ENCODE measurements at places on chromosomes 11 and 22.

DNA sequence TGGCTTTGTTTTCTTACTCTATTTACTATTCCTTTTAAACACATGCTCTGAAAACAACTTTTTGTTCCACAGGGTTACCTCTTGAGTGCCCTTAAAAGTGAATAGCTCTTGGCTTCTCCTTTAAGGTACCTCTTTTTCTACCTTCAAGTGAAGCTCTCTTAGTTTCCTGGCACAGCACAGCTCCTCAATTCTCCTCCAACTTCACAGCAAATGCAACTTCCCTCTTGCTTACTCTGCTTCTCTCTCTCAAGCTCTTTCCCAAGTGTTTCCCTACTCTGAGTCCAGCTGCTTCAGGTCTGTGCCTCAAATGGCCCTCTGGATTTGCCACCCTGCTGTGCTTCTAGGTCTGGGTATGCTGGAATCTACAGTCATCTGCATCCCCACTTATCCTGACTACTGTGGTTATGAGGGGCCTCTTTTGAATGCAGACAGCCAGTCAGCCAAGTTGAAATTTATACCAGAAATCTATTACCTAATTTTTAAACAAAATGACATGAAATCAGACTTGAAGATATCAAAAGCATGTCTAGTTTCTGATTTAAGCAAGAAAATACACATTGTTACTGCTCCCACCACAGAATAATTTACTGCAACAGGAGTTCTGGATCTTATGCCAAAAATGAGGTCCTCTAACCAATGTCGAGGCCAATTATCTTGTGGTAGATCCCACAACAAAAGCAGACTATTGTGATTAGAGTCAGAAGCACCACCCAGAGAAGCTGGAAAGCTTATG is 371.1 kb downstream of the SOX6 start:
- no peak for DNase-seq

DNA sequence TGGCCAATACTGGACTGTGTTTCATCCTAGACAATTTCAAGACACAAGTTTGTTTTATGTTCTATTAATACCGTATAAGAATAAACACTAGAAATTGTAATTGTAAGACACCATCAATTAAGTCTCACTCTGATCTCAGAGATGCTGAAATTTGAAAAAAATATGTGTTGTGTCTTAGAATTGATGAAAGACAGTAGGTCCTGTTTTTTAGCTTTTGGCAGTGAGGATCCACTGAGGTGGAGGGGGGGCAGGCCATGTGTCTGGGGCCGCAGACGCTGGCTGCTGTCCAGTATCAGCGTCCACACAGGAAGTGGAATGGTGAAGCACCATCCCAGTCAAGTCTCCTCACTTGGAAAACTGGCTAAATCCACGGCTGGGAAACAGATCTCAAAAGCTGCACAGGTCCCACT is 22.5 kb upstream of the ALG8 start:
- DNase-seq: peak; percentile 49

GRCh38 chr22:44462246-44463010 is 35.6 kb downstream of the RTL6 start:
- DNase-seq: no peak

DNA sequence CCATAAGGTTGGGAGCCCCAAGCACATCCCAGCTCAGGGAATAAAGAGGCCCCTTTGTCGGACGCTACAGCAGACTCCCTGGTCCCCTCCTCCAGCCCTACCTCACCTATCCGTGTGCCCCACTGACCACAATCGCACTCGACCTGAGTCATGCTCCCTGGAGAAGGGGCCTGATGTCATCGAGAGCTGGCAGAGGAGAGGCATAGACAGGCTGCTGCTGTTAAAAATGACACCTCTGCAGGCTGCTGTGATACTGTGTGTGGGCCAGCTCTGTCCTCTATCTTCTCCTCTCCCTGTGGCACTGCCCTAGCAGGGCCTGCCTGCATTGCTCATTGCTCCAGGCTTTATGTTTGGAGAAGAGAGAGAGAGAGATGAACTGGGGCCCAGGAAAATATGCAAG is 123.4 kb upstream of the SYT13 start:
- DNase-seq: no peak

DNA sequence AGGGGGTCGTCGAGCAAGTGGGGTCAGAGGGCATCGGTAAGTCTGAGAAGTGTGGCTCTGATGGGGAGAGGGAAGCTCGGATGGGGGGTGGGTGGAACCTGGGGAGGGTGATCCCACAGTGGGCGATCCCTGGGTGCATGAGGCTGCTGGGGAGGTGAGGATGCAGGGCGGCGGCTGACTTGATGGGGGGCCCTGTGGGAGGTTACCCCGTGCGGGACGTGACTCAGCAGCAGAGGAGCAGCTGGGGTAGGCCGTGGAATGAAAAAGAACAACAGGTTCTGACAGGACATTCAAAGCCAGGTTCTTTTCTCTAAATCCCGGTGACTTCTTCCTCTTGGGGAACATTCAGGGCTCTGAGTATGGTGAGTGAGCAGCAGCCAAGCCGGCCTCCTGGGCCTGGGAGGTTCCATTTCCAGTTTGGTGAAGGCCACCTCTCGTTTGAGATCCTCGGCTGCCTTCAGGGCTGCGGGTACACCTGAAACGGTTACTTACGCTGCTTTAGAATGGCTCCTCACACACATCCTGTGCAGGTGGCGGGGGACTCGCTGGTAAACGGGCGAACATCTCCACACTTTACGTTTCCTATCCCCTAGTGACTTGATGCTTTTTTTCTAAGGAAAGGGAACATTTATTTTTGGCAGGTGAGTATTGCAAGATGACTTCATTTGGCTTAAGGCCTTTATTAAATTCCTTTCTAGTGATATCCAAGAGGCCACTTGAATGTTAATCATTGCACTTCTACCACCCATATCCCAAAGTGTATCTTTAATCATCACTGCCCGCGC is 278.2 kb downstream of the TBC1D22A start:
- DNase-seq: no peak

DNA sequence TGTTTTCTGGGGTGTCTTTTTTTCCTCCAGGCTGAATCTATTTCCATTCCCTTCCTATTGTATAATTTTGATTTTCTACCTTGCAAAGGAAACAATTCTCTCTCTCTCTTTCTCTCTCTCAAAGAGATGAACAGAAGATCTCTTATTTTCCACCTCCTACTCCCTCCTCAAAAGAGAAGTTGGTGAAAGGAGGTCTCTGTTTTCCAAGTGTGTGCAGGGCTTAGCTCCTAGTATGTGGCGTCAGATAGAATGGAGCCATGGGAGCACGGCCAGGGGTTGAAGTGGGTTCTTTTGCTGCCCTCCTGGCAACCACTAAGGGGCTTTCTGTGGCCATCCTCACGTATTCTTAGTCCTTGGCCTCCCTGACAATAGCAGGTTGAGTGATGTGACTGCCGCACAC is 480 bp downstream of the TRIM34 start:
- no peak for DNase-seq

DNA sequence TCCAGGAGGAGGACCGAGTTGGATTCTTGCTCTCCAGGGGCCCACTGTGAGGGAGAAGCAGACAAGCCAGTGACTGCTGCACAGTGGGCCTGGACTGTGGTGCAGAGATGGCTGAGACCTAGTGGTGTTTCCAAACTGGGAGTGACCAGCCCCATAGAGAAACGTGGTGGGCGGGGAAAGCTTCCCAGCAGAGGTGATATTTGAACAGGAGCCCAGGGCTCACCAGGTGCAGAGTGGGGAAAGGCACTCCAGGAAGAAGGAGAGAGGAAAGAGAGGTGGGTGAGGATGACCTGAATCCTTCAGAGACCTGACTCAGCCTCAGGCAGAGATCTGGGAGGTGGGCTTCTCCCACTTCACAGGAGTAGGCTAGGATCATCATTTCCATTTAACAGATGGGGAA is 52.1 kb upstream of the RASD2 start:
- DNase-seq: no peak

- DNase-seq: no peak
Measured at GRCh38 chr11:74465291-74465708, 2.0 kb downstream of the KCNE3 start.

DNA sequence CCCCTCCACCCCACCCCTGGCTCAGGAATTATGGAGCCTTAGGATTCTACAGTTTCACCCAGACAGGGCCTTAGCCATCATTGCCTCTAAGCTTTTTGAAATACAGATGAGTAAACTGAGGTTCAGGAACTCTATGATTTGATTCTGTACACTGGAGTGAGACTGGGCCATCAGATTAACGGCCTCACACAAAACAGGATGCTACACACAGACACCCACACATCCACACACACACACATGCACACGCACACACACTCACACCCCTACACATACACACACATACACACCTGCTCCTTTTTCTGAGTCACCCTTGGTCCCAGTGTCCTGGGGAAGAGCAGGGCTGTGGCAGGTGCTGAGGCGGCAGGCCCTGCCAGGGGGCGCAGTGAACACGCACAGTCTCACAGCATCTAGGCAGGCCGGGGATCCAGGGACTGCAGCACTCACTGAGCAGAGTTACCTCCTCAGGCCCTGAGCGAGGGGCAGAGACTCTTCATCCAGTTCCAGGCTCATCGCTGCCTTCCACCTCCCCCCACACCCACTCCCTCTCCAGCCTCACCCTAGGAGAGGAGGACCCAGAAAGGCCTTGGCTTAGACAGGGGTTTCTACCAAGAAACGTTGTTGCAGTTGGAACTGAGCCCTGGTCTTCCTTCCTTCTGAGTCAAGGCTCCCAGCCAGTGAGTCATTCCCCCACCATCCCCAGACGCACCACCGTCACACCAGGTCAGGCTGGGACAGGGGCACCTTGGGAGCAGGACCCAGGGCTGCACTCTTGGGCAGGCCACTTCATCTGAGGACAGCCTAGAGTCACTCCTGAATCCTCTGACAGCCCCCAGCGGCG is 89.8 kb upstream of the PARVA start:
- DNase-seq: peak; percentile 86

DNA sequence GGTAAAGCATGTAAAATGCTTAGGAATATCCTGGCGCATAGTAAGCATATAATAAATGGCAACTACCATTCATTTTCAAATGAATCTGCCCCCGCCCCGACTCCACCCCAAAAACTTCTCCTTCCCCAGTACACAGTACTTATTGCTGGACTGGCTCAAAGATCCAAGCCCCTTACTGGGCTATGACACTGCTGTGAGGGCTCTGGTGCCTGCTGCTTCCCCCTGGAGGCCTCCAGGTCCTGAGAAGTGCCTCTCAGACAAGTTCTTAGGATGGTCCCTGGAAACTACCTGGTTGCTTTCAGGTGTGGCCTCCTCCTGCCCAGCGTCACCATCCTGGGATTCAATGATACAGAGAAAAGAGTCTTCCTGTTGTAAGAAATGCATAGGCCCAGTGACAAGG is 190.6 kb upstream of the NTM start:
- DNase-seq: no peak

DNA sequence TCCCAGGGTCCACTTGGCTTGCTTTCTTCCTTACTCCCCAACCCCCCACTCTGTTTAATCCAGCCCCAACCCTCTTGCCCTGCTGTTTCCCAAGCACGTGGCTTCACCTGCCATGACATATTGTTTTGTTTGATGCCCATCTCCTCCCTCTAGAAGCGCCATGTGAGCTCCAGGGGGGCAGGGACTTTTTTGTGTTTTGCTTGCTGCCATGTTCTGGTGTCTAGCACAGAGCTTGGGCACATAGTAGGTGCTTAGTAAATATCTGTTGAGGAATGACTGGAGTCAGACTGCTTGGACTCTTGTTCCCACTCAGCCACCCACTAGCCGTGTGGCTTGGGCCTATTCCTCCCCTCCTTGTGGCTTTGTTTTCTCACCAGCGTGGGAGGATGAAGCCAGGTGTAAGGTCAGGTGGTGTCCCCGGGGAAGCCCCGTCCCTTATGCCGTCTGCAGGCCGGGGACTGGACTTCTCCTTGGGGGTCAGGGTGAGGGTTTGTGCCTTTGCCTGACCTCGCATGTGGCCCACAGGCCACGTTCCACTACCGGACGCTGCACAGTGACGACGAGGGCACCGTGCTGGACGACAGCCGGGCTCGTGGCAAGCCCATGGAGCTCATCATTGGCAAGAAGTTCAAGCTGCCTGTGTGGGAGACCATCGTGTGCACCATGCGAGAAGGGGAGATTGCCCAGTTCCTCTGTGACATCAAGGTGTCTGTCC is 3.8 kb downstream of the AIP start:
- no peak for DNase-seq

DNA sequence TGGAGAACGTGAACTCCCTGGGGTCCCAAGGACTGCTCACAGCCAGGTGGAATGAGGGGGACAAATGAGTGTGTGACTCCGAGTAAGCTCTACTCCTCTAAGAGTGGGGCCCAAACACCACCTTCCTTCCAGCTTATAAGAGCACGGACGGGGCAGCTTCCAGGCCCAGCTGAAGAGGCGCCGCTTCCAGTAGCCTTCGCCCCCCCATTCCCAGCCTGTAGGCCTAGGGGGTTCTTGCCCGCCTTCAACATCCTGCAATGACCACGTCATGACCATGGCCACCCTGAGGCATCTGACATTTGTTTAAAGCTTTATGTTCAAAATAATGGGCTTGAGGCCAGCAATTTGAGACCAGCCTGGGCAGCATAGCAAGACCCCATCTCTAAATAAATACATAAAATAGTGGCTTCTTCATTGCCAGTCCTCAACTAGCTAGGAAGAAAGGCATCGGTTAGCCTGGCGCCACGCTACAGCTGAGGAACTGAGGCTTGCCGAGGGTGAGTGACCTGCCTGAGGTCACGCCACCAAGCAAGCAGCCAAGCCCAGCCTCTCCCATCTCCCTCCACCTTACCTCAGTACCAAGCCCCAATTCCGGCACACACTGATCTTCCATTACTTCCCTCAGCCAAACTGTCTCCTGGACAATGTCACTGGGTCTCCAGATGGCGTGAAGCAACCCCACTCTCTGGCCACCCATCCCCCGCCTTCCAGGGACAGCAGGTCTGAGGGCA is 7.8 kb upstream of the TNFRSF13C start:
- DNase-seq: no peak

GRCh38 chr11:85423316-85423715 is 203.8 kb downstream of the DLG2 start:
- no peak for DNase-seq

- DNase-seq: peak; percentile 64
Measured at GRCh38 chr22:38034278-38034882, 22.8 kb upstream of the PICK1 start.

- no peak for DNase-seq
Measured at GRCh38 chr11:121415856-121416255, 36.3 kb upstream of the SORL1 start.

- no peak for DNase-seq
Measured at GRCh38 chr11:65209711-65210360, 28.1 kb downstream of the CAPN1 start.

DNA sequence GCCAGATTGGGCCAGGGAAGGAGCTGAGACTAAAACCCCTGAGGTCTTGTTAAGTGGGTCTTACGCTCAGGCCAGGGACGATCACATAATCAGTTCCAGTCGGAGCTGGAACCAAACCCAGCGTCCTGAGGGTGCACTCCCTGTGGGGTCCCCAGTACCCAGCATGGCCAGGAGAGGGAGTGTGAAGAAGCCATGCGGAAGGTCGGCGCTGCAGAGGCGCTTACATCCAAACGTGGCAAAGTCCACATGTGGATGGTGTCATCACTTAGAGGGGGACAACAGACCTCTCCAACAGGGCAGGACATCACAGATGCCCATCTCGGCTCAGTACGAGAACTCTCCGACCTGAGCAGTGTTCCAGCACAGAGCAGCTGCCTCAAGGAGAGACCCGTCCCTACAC is 8.3 kb downstream of the ATP5MGL start:
- no peak for DNase-seq

GRCh38 chr11:73536961-73537360 is 61.0 kb downstream of the FAM168A start:
- DNase-seq: no peak

- no peak for DNase-seq
Measured at GRCh38 chr11:65184146-65184545, 2.4 kb downstream of the CAPN1 start.
